NCI-H524 (cell line): ENCODE measurements at places on chromosomes 13 and 19.

GRCh38 chr19:49592486-49593232 lies 1.7 kb downstream of the PRR12 start:
- no peak for DNase-seq

GRCh38 chr13:37418490-37418889 lies 180.1 kb downstream of the POSTN start:
- DNase-seq, result no peak

GRCh38 chr19:45311621-45312020 lies 11.1 kb downstream of the CKM start:
- no peak for DNase-seq

DNA sequence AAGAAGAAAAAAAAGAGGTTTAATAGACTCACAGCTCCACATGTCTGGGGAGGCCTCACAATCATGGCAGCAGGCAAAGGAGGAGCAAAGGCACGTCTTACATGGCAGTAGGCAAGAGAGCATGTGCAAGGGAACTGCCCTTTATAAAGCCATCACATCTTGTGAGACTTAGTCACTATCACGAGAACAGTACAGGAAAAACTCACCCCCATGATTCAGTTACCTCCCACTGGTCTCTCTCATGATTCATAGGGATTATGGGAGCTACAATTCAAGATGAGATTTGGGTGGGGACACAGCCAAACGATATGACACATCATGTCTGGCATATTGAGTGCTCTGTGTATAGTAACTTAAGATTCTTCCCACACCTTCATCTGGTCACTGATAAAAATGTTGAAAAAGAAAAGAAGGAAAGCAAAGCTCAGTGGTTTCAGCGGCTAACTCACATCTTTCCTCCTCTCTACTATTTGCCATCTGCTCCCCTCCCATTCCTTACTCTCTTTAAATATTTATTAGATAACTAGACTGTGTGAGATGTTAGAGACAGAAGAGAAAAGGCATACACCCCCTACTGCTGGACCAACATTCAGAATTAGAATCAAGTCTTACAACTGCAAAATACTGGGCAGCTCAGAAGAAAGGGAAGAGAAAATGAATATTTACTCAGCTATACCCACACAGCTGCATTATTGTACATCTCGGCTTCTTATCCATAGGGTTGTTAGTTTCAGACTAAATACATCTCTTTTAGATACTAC lies 60.1 kb upstream of the AKAP11 start:
- DNase-seq, result no peak

- no peak for DNase-seq
Measured at GRCh38 chr13:112174476-112175110, 107.6 kb downstream of the SOX1 start.
